CMK (cell line): ENCODE measurements at places on chromosomes 12 and 14.

DNA sequence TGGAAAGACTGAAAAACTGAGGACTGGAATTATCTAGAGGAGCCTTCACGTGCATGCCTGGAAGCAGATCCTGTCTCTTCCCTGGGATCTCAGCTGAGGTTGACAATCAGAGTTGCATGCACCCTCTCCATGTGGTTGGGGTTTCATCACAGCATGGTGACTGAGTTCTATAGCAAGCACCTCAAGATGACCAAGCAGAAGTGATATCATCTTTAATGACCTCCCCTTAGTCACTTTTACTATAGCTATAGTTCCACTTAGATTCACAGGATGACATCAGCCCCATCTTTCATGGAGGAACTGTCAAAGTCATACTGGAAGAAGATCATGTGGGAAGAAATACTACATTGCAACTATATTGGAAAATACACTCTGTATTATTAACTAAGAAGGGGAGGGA lies 105.8 kb upstream of the ATXN7L3B start:
- DNase-seq = no peak

DNA sequence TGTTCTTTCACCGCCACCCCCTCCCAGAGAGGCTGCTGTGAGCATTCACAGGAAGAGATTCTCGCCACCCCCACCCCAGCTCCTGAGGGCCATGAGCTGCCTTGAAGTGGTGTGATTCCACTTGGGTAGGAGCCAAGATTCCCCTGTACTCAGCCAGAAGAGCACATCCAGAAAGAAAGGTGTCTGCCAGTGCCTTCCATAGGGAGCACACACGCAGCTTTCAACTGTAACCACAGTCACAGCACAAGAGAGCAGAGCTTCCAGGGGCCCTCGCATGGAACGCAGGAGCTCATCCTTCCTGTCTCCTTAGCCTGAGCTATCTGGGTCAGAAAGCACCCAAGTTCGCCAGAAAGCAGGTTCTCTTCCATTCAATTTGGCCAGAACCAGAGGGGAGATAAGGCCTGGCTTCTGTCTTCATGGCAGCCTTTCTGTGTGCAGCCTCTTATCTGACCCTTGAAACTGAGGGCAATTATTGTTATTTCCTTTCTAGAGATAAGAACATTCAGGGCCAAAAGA lies 66.6 kb upstream of the SCN8A start:
- peak; percentile 55 for DNase-seq

- DNase-seq = no peak
These were observed 460.8 kb downstream of the BCAT1 start for GRCh38 chr12:24488091-24488596.

- DNase-seq = no peak
These were observed 43.6 kb downstream of the PTPRR start for GRCh38 chr12:70876952-70877351.

GRCh38 chr12:71752891-71753290 lies 1.8 kb upstream of the RAB21 start:
- DNase-seq = peak; percentile 70

- no peak for DNase-seq
These were observed 113.1 kb upstream of the FOXG1 start for GRCh38 chr14:28653521-28653920.

GRCh38 chr12:123237646-123238329 lies 4.6 kb downstream of the MTRFR start:
- DNase-seq = no peak

GRCh38 chr12:115311875-115312274 lies 627.9 kb upstream of the TBX3 start:
- no peak for DNase-seq

- no peak for DNase-seq
These were observed 30.9 kb upstream of the LUM start for GRCh38 chr12:91142221-91142631.

GRCh38 chr12:123889848-123890535 lies 82.6 kb downstream of the CCDC92 start:
- DNase-seq = no peak

- no peak for DNase-seq
These were observed 1.0 kb upstream of the CLIP1 start for GRCh38 chr12:122423258-122424165.

GRCh38 chr14:26204366-26204727 lies 393.5 kb downstream of the NOVA1 start:
- no peak for DNase-seq

- no peak for DNase-seq
These were observed 193.3 kb upstream of the SYT1 start for GRCh38 chr12:78671295-78671694.

DNA sequence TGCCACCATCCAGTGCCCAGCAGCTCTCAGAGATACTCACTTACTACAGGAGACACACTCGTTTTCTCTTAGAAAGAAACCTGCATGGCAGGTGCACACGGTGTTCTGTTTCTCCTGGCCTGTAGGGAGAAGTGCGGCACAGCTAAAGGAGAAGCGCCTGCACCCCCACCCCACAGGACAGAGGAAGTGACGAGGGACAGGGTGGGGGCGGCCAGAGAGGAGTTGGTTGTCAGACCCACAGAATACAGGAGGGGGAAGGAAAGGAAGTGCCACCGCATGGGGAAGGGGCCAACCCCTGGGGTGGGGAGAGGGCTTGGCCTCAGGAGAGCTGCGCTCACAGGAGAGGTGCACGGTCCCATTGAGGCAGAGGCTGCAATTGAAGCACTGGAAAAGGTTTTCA lies 8.8 kb downstream of the TNFRSF1A start:
- DNase-seq = no peak

DNA sequence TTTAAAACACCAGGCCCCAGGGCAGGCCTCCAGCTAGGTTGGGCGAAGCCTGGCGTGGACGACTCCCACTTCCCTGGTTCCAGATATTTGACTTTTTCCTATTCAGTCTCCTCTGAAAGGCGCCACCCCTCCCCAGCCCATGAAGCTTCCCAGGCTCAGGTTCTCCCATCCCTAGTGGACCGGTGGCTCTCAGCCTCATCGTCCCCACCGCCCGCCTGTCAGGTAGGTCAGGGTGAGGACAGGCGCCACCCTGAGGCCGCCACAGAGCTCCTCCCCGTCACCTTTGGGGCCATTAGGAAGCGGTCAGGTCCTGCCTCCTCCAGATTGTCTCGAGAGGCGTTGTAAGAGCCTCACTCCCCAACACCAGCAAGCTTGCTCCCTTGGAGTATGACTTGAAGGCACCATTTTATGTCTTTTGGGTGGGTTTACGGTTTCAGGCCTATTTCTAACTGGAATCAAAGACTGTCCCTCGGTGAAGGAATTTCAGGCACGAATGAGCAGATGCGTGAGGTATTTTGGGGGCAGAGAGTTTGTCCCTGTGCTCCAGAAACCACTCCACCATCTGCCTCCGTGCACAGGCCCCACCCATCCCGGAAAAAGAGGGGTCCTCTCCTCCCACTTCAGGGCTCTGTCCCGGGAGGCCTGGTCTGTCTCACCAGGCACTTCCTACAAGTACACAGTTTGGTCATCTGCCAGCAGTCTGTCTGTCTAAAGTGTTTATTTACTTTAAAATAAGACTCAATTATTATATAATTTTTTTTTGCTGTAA lies 55.6 kb downstream of the TSPAN9 start:
- no peak for DNase-seq

GRCh38 chr14:86057018-86057667 lies 527.2 kb downstream of the FLRT2 start:
- DNase-seq = no peak

DNA sequence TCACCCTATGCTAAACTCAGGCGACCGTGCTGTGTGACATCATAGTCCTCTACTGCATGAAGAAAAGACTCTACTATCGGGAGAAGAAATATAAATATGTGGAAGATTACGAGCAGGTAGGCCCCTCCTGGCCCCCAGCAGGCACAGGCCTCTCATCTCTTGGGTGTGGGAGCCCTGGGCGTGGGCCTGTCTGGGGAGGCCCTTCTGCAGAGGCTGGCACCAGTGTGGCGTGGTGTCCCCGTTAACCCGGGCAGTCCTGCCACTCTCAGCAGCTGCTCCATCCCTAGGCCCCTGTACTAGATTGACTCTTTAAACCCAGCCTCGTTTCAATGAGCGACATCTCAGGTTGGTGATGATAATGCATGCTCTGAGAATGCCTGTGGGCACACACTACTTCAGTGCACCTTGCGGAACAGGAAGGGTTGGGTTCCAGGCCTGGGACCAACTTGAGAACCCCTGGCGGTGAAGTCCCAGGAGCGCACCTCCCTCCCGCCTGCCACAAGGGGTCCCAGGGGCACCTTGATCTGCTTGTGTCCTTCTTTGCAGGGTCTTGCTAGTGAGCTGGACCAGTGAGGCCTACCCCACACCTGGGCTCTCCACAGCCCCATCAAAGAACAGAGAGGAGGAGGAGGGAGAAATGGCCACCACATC lies 23.2 kb downstream of the P2RX4 start:
- DNase-seq = no peak

DNA sequence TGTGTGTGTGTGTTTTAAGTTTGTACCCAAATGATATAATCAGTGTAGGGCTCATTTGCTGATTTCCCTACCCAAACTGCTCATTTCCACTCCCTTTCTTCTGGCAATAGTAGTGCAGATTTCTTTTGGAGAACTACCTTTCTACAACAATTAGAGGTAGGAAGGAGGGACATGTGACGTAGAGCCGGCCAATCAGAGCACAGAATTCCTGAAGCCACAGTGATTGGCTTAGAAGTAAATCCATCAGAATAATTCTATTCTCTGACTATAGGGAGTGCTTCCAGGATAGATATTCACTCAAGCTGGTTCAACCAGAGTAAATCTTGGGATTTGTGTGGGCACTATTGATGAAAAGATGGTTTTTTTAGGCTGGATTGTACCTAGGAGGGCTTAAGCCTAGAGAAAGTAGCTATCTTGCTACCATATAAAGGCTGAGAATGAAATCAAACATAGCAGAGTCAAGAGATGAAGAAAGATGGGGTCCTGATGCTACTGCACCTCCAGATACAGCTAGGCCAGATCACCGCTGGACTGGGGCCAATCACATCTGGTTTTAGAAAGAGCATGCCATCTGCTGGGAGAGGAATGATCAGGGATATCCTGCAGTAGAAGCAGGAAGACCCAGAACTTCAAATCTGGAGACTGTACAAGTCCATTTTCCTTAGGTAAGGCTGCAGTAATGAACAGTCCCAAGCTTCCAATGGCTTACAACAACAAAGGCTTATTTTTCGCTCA lies 54.1 kb upstream of the NUAK1 start:
- no peak for DNase-seq

- no peak for DNase-seq
These were observed 86.6 kb downstream of the PAPLN start for GRCh38 chr14:73323896-73324399.

- DNase-seq = no peak
These were observed 26.3 kb downstream of the NKX2-1 start for GRCh38 chr14:36493761-36494160.

DNA sequence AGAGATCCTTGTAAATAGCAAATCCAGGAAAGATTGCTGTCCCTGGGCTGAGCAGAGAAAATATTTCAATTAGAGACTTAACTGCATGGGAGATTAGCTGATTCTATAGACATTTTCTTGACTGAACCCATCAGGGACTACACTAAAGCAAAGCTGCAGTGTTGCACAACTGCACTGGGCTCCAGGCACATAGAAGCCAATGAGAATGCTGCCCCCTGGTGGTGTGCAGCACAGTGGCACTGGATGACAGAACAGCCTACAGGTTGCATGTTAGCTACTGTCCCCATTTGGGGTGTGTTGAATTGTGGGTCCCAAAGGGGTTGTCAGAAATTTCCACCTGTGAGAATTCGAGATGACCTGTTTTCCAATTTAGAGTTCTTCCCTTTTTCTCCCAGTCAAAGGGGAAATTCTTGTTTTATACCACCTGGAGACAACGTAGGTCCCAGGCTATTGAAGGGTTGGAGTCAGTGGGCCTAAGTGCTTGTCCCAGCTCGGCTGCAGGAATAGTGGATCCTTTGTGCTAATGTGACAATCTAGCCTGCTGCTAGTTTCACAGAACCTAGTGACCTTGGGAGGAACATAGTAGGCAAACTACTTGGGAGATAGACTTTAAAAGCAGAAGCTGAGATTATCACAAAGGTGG lies 114.7 kb downstream of the SLC8A3 start:
- peak; percentile 49 for DNase-seq

GRCh38 chr12:117109943-117110635 lies 10.9 kb upstream of the TESC start:
- DNase-seq = no peak

- DNase-seq = no peak
These were observed 426.3 kb downstream of the AACS start for GRCh38 chr12:125491553-125491952.

DNA sequence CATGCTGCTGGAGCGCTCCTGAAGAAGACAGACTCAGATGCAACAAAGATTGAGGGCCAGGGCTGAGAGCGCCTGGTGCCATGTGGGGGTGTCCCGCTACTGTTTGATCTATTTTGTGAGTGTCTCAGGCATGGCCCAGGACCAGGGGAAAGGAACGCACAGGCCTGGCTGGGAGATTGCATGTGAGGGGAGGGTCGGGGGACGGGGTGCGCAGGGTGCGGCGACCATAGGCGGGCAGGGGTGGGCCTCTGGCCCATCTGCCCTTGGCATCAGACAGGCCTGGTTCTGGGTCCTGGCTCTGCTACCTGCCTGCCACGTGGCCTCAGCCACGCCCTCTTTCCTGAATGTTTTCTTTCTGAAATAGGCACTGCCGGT lies 47.5 kb downstream of the BEGAIN start:
- no peak for DNase-seq

DNA sequence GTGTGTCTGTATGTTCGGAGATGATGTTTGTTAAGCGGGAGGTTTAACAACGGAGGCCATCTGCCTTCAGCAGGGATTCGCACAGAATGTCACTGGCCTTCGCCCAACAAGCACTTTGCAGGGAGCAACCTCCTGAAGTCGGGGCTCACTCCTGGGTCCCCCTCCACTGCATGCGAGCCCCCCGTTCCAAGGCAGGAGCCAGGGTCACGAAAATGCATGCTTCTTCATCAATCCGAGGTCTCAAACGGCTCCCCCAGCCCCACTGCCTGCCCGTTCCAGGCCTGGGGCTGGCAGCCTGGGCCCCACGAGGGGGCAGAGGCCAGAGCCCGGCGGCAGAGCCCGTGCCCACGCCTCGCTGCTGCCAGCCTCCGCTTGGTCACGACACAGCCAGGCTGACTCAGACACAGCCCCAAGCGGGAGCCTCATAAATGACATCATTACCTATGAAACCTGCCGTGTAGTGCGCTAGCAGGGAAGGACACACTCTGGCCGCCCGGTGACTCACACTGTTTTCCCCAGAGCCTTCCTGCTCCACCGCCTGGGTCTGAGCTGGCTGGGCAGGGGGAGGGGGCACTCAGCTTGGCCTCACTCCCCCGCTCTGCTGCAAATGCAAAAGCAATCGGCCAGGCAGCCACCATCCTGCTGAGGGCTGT lies 169.5 kb upstream of the RTL1 start:
- no peak for DNase-seq

- no peak for DNase-seq
These were observed 64.1 kb downstream of the NELL2 start for GRCh38 chr12:44812062-44812461.

DNA sequence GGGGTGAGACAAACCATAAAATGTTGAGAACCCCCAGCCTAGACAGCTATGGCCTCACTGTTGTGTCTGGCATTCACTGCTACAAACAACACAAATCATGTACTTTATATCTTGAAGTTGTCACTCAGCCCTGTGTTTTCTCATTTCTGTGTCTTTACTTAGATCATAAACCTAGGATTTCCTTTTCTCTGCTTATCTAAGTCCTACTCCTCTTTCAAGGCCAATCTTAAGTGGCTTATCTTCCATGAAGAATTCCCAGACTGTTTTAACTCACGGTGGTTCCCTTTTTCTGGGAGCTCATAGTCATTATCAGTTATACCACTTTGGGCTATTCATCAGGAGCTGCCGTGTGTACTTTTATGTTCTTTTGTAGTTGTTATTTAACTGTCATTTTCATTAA lies 42.1 kb downstream of the FLRT2 start:
- no peak for DNase-seq

- no peak for DNase-seq
These were observed 643 bp downstream of the ZFC3H1 start for GRCh38 chr12:71662849-71663560.
